ENCODE measurements at places on chromosomes 3 and 15. TPM values are rescaled to one million over a fixed set of nuclear protein-coding genes. Genes with fewer than 3 reads are reported as not detected.
A peak's percentile ranks its signal among the peaks of the same experiment; 100 is the strongest.

UBL7 gene
- total RNA-seq = 57.1 TPM

GRCh38 chr3:16386561-16386960 is 121.5 kb downstream of the OXNAD1 start:
- no peak overlapping the region for H3K4me3 ChIP-seq
- DNase-seq = no peak
- H3K36me3 ChIP-seq = no peaks in the 10 kb centered on the region
- no peak overlapping the region for H3K27ac ChIP-seq

GRCh38 chr3:43094851-43095250 is 11.0 kb downstream of the POMGNT2 start:
- no peaks in the 10 kb centered on the region for H3K36me3 ChIP-seq
- H3K27me3 ChIP-seq = no peaks in the 10 kb centered on the region
- no peak overlapping the region for H3K27ac ChIP-seq
- no peak for DNase-seq
- H3K4me1 ChIP-seq = no peaks in the 10 kb centered on the region
- H3K4me3 ChIP-seq = no peak overlapping the region

- H3K4me1 ChIP-seq = peaks cover 5% of the 10 kb centered on the region
- no peaks in the 10 kb centered on the region for H3K27me3 ChIP-seq
- no peak overlapping the region for H3K27ac ChIP-seq
- no peaks in the 10 kb centered on the region for H3K36me3 ChIP-seq
These were observed 117.8 kb upstream of the MNS1 start for GRCh38 chr15:56582785-56583184.

GRCh38 chr3:175129126-175129525 is 270.0 kb downstream of the NAALADL2 start:
- H3K4me3 ChIP-seq = no peak overlapping the region
- H3K4me1 ChIP-seq = peaks cover 16% of the 10 kb centered on the region
- peak overlapping the region; percentile 82 for H3K27ac ChIP-seq
- DNase-seq = peak; percentile 84
- H3K36me3 ChIP-seq = no peaks in the 10 kb centered on the region

DNA sequence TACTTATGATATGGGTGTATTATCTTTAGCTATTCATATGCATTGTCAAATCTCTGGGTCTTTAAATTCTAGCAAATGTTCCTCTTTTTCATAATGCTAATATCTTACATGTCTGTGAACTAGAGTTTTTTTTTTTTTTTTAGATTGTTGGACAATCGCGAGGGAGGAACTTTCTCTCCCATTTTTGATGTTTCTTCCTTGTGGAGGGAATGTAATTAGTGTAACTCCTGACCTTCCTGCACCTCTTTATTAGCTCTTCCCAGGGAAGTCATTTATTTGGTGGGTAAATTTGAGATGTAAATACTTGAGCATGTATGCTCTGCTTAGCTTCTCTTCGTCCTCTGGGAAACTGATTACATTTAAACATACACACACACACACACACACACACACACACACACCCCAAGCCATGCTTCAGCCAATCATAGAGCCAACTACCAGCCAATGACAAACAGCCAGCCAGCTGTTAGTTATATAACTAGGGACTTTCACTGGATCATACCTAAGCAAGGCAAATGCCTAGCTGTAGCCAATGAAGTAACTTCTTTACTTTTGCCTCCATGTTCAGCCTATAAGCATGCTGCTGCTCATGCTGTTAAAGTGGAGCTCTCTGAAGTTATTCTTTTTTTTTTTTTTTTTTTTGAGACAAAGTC is 8.3 kb upstream of the USP8 start:
- no peaks in the 10 kb centered on the region for H3K27me3 ChIP-seq
- no peak overlapping the region for H3K4me3 ChIP-seq
- DNase-seq = no peak
- H3K36me3 ChIP-seq = no peaks in the 10 kb centered on the region
- no peaks in the 10 kb centered on the region for H3K4me1 ChIP-seq
- no peak overlapping the region for H3K27ac ChIP-seq

- DNase-seq = no peak
- no peaks in the 10 kb centered on the region for H3K27me3 ChIP-seq
- no peaks in the 10 kb centered on the region for H3K36me3 ChIP-seq
- peaks cover 12% of the 10 kb centered on the region for H3K4me1 ChIP-seq
- no peak overlapping the region for H3K27ac ChIP-seq
These were observed 318.7 kb downstream of the FOXP1 start for GRCh38 chr3:71264840-71265239.

DNA sequence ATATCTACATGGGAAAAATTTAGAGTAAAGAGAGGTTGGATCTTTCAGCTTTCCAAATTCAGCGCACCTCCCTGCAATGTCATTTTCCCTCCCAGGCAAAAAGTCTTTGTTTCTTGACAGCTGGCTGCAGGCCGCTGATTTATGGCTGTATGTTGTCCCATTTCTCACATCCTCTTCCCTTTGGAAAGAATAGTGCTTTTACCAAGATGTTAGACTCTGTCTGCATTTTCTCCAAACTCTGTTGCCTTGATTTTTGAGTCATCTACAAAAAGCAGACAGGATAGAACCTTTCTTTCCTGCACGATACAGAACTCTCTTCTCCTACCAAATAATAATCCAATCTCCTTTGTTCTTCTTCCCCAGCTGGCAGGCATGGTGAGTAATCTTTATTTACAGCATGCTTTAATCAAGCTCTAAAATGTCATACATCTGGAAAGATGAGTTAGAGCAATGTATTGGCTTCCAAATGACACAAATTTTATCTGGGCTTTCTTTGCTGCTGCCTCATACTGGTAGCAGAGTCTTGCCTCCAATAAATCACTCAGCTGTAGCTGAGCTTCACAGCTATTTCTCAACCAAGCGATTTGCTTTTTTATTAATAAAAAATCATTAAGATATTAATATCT is 101.9 kb downstream of the PIK3R4 start:
- DNase-seq = no peak
- no peak overlapping the region for H3K4me3 ChIP-seq
- 0 out of 2 replicates have a peak, but pooled peaks cover 12% of the 10 kb centered on the region for H3K27me3 ChIP-seq
- H3K36me3 ChIP-seq = no peaks in the 10 kb centered on the region
- no peaks in the 10 kb centered on the region for H3K4me1 ChIP-seq

GRCh38 chr15:52078876-52079700 is 33.5 kb downstream of the BCL2L10 start:
- H3K4me3 ChIP-seq = no peak overlapping the region
- H3K27ac ChIP-seq = no peak overlapping the region
- H3K36me3 ChIP-seq = no peaks in the 10 kb centered on the region
- H3K4me1 ChIP-seq = peaks cover 22% of the 10 kb centered on the region

TBC1D21 gene
- not detected for total RNA-seq

POLR2H gene
- total RNA-seq = 184 TPM
